Ascending aorta (tissue), 2 donors: ENCODE measurements at places on chromosomes 1 and 21. TPM values are rescaled to one million over a fixed set of nuclear protein-coding genes. Genes with fewer than 3 reads are reported as not detected.

DNA sequence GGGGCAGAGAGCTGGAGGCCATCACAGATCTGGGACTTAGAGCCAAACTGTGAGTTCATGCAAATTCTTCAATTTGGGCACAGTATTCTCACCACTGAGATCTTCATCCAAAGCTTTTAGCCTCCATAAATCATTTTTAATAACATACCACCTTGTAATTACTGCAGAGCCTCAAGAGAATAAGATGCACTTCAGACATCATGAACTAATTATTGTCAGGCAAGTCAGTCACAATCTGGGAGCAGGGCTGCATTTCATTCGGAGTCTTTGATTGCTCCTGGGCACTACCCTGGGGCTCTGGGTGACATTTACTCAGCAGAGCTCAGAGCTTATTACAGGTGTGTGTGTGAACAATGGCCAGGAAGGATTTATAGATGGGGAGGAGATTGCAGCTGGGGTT is 623.7 kb downstream of the PTPRU start:
- no peak for DNase-seq

VTCN1 gene
- not detected for total RNA-seq

- no peak for DNase-seq
Observed at GRCh38 chr1:211501711-211502400, 9.9 kb upstream of the RD3 start.

GRCh38 chr1:188463919-188464318 is 1635.2 kb downstream of the PLA2G4A start:
- no peak for DNase-seq
